ENCODE measurements at places on chromosomes 16 and 17.

- no peak for DNase-seq
Measured at GRCh38 chr17:72588961-72589360, 468.1 kb downstream of the SOX9 start.

GRCh38 chr16:51734220-51734619 lies 583.1 kb upstream of the SALL1 start:
- DNase-seq: no peak

DNA sequence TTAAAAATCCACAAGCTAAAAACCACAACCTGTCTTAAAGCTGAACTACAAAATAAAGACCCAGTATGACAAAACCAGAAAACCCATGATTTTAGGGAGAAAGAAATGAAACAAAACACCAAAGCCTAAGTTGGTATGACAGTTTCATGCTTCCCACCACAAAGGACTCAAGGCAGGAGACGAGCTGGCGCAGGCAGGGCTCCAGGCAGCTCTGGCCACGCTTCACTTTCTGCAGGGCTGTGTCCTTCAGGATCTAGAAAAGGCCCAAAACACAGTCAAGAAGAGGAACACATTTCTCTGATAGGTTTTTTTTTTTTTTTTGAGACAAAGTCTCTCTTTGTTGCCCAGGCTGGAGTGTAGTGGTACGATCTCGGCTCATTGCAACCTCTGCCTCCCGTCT lies 75.3 kb downstream of the WDR59 start:
- DNase-seq: no peak

GRCh38 chr16:24738895-24739294 lies 9.4 kb downstream of the TNRC6A start:
- no peak for DNase-seq

DNA sequence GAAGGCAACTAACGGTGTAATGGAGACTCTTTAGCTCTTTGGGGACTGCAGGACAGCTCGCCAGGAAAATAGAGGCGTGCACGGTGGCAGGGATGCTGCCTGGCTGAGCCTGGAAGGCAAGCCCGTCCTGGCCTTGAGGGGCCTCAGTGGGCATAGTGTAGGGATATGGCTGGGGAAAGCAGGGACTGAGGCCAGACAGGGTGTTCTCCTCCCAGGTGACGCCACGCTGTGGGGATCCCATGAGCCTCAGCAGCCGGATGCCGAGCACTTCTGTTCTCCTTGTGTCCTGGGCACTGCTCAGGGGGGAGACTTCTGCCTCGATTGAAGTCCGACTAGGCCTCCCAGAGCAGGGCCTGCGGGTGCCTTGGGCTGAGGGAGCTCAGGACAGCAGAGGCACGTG lies 89.2 kb downstream of the NPIPB11 start:
- no peak for DNase-seq

DNA sequence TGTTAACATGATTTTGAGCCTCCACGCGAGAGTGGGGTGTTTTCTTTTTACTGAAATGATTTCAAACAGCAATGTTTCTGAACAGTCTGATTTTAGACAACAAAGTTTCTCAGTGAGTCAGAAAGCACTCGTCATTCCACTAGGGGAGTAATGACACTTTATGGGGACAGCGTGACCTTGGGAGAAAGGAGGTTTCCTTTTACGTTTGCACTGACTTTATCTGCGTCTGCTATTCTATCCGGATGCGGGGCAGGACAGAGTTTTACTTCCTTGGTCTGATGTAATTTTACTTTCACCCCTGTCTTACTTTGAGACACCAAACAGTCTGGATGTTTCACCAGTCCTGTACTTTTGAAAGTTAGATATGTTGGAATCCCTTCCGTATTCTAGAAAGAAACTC lies 20.7 kb downstream of the SLC47A1 start:
- no peak for DNase-seq

DNA sequence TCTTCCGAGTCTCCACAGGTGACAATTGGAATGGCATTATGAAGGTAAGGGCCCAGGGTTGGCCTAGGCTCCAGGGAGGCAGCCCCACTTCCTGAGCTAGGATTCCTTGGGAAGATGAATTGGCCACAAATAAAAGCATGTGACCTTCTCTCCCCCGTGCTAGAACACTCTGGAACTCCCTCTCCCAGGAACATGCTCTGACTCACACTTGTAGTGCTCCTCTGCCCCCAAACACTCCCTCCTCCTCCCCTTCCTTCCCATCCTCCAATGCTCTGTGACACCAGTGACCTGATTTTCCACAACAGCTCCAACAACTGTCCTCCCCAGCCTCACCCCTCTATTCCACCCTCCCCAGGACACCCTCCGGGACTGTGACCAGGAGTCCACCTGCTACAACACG lies 16.4 kb upstream of the ABCC3 start:
- no peak for DNase-seq

Measured in epithelial cell of proximal tubule (primary cell).